Amygdala (tissue), 56 donors: ENCODE measurements at places on chromosomes 7 and 10.

- no peak for DNase-seq
These were observed 7.8 kb downstream of the HTRA1 start for GRCh38 chr10:122468926-122469781.

- no peak for DNase-seq
These were observed 1.1 kb upstream of the SEMA4G start for GRCh38 chr10:100968062-100968736.

- no peak for DNase-seq
These were observed 21.8 kb upstream of the EIF5AL1 start for GRCh38 chr10:79490400-79491142.

- DNase-seq, result no peak
These were observed 156.9 kb upstream of the RHOBTB1 start for GRCh38 chr10:61100887-61101286.

DNA sequence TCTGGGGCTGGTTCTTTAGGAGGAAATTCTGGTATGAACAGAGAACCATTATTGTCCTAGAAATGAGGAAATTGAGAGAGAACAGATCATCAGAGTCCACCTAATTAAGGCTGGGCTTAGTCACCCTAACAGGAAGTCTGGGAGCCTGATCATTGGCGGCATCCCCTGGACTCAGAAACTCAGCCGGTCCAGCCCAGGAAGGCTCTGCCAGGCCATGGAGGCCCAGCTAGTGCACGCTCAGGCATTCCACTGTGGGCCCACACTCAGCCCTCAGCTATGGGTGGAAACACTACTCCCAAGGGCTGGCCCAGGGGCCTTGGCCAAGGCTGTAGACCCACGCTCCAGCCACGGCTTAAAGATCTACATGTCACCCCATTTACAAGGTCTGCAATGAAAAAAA lies 109.2 kb downstream of the PTPN20 start:
- no peak for DNase-seq

GRCh38 chr10:120735773-120736371 lies 115.3 kb upstream of the WDR11 start:
- DNase-seq, result no peak

DNA sequence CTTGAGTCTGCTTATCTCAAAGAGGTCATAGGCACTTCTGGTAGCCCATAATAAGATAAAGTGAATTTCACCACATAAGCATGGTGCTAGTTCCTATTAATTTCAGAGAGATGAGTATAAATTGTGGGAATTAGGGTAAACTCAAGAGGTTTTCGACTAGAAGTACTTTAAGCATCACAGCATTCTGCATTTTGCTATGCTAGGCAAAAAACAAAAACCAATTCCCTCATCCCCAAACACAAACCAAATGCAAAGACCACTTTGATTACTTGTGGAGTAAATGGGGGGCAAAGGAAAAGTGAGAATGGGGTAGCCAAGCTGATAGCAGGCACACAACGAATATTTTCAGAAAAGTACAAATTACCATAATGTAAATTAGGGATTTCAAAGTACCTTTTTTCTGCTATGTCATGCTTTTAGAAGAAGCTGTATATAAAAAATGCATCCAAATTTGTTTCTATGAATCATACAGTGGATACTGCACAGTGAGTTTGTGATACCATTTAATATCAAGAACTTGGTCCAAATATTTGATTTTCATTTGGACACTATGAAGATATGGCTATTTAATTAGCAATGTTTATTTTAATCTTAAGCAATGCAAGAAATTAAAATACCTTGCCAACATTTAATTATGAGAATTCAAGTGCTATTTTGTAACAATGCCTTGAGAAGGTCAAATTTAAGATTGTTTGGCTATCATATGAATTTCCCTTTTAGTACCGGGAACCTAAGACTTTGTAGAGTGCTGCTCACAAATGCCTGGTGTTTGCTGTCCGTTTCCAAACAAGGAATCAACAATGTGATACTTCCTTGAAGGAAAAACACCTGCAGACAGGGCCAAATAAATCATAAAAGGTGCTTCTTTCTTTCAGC lies 455.5 kb downstream of the PHTF2 start:
- DNase-seq, result no peak

GRCh38 chr10:53395449-53395848 lies 622.9 kb upstream of the MBL2 start:
- no peak for DNase-seq

DNA sequence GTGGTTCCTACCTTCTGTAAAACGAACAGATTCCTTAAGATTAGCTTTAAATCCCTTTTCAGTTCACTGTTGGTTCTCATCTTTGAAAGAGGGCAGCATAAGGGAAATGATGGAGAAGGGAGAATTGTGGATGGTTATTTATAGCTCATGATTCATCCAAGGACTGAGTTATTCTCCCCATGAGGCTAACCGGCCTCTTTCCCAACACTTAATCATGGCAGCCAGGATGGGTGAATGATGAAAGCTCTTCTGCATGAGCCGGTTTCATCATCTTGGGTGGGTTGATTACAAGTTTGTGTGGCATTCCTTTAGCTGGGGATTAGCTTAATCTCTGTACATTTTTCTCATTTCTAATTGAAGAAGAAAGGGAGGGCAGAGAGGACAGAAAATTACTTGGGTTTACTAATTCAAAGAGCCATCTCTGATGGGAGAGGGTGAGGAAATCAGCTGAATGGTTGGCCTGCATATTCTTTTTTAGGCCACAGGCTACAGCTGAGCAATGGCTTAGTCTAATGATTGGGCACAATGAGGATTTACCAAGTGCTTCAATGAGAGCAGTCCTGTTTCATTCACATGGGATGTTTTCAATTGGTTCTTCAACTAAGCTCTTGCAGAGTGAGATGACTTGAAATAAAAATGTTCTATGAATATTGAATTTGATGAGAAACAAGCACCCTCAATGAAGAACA lies 250.0 kb downstream of the BMPER start:
- no peak for DNase-seq

DNA sequence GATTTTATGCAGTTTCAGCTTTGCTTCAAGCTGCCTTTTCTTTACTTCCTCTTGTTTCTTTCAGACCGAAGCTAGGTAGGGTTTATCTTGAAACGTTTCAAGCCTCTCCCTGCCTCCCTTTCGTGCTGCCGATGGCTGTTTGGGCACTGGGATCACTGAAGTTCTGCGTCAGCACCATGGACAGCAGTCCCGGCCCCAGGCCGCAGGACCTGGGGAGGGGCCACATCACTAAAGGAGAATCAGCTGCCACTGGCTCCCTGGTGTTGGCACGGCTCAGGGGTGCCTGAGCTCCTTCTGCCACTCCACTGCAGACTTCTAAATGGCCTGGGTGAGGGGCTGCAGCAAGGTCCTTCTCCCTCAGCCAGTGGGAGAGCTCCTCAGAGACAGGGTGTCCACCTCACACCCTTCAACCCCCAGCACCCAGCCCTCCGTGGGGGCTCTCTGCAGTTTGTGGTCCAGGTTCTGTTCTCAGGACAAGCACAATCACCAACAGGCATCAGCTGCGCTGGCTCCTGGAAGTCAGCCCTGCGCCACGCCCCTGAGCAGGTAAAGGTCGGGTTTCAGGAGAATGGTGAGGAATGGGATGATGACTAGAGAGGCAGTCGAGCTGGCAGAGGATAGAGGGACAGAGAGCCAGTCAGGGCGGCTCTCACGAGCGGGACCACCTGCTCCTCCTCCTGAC lies 387.2 kb downstream of the TCERG1L start:
- no peak for DNase-seq

GRCh38 chr10:79445977-79446757 lies 743 bp upstream of the ZCCHC24 start:
- no peak for DNase-seq

DNA sequence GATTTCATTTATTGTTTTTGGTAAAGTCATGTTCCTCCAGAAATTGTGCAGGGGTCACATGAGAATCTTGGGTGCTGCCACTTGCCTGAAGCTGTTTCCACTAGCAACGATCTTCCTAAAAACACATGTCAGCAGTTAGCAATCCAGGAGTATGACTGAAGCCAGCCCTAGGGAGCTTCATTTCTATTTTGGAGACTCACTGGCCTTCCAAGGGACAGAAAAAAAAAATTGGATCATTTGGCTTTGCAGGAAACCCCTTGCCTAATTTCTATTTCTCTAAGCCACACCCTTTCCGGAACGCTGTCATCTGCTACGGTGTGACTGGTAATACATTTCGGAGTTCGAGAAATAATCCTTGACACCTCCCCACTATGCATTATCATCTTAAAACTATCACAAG lies 204.7 kb downstream of the TAX1BP1 start:
- no peak for DNase-seq

GRCh38 chr10:132563485-132564248 lies 26.1 kb downstream of the INPP5A start:
- no peak for DNase-seq

DNA sequence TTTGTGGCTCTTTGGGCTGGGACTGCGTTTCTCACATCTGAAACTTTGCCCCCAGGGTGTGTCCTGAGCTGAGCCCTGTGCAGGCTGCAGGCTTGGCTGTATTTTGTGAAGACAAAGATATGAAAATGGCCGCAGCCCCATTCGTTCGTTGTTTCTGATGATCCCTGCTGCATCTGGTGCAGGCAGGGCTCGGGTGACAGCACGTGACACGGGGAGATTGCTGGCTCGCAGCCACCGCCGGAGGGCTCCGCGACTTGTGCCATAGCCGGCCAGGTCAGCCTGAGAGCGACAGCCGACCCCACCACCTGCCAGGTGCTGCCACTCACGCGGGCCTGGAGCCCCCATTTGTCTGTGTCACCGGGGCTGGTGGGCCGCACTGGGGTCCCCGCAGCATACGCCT lies 81.3 kb downstream of the ZRANB1 start:
- DNase-seq, result no peak

DNA sequence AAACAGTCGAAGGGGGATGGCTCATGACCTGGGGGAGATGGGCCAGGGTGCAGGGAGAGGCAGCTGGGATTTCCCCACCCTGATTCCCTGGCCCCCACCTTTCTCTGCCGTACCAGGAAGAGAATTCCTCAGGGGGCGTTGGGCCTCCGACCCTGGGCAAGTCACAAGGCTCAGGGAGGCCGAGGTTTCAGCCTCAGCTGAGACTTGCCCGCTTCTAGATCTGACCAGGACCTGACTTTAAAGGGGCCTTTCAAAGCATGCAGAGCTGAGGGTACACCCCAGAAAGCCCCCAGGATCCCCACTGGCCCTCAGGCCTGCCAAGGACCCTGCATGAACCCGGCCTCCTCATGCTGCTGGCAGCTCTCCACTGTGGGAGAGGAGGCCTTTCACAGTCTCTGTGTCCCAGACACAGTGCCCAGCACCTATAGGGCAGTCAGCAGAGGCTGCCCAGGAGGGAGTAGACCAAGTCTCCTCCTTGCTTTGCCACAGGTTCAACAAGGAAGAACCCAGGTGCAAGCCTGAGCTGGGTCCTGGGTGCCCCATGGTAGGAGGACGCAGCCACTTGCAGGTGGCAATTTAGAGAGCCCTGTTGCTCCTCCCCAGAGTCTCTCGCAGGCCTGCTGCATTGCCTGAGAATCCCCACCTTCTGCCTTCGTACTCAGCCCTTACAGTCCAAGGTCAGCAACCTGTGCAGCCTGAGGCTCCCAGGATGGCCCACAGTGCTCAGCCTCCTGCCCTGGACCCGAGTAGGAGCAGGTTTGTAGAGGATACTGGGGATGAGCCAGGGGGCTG lies 89.3 kb downstream of the CHST15 start:
- no peak for DNase-seq

GRCh38 chr7:96397936-96398598 lies 76.2 kb upstream of the SLC25A13 start:
- DNase-seq, result no peak

DNA sequence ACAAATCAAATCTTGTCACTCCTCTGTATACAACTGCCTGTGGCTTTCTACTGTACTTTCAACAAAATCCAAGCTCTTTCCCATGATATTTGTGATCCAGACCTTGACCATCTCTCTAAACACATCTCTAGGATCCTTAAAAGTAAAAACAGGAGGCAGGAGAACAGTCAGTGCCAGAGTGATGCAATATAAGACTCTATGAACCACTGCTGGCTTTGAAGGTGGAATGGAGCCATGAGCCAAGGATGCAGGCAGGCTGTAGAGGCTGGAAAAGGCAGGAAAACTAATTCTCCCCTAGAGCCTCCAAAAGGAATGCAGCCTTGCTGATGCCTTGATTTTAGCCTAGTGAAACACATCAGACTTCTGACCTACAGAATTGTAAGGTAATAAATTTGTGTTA lies 45.5 kb upstream of the LRRN3 start:
- no peak for DNase-seq

DNA sequence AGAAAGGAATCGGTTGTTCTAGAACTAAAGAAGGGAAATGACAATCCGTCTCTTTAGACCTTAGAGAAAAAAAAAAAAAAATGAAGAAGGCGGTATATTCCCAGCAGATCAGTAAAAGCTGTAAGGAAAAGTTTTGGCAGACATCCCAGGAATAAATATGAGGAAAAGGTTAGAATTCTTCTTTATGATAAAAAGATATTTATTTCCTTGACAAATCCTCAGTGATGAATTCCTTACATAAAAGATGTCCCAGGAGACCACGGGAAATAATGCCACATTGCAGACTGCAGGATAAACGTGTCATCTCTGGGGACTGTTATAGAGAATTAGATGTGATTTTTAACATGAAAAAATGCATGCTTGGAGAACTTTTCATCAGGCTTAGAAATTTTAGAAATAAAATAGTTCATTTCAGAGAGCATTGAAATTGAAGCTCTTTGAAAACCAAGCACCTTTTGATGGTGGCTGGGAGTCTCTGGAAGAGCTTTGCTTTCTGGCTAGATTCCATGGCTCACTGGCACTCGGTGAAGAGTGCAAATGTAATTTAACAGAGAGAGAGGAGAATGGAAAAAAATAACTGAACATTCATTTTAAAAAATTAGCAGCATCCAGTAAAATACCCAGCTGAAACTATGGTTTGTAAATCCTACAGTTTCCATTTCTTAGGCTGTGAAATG lies 98.2 kb downstream of the PRPF18 start:
- no peak for DNase-seq

DNA sequence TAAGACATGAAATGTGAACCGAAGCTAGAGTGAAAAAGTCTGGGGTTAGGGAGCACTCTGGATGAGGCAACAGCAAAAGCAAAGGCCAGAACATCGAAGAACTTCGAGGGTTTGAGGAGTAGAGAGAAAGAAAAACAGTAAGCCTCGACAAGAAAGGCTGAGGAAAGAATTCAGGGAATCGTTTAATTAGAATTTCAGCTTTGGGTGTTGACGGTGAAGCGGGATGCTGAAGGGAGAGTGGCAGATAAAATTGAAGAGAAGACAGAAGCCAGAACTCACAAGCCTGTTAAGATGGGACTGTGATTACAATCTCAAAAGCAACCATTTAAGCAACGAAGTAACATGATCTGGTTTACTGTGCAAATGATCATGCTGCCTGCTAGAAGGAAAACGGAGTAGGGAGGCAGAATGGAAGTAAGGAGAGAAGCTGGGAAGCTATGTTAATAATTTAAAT lies 2.1 kb downstream of the TRDMT1 start:
- DNase-seq, result no peak

DNA sequence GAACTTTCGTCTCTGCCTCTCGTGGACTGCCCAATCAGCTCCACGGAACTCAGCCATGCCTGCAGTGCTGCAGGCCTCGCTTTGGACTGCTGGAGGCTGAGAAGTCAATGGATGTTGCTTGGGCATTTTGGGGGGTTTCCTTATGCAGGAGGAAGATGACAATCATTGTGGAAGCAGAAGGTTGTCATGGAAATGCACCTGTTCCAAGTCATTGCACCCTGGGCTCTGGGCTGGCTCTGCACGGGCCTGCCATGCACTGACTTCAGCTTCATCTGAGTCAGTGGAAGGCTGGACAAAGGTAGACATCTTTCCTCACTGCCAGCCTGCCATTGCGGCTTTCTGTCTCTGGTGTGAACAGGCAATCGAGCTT lies 217.3 kb downstream of the RPS24 start:
- no peak for DNase-seq
